ENCODE measurements at places on chromosomes 2 and 18.

- H3K27me3 ChIP-seq: no peaks in the 10 kb centered on the region
- peaks cover 11% of the 10 kb centered on the region for H3K4me1 ChIP-seq
- no peak for DNase-seq
Observed at GRCh38 chr2:1622521-1623200, 121.7 kb downstream of the PXDN start.

DNA sequence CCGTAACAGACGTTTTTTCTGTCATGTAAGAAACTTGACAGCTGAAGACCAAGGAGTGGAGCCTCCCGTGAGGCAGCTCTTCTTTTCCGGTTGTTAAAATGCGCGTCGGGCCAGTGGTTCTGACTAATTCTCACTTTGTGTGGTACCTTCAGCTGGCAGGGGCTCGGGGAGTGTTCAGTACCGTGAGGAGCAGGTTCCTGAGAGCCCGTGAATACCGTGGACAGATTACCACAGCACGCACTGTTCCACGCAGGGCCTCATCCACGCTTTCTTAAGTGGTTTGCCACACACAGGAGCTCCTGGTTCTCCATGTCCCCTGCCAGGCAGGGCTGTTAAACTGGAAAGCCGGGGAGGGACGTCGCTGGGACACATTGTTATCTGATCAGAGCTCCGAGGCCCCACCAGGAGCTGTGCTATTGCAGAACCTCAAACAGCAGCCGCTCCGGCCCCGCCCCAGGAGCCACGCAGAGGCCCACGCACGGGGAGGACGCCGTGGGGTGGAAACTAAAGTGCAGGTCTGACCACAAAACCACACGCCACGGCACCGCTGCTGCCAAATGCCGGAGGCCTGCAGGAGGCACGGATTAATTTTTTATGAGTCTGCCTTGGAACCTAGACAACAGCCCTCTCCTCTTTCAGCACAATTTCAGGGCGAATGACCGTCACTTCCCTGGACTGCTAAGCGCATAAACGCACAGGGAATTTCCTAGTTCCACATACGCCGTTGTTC is 43.3 kb downstream of the NFATC1 start:
- H3K36me3 ChIP-seq: peaks cover 3% of the 10 kb centered on the region
- H3K27me3 ChIP-seq: no peaks in the 10 kb centered on the region

GRCh38 chr2:126976721-126977328 is 78.1 kb downstream of the TEX51 start:
- no peak for DNase-seq
- H3K27me3 ChIP-seq: no peaks in the 10 kb centered on the region
- H3K27ac ChIP-seq: no peak overlapping the region
- no peaks in the 10 kb centered on the region for H3K36me3 ChIP-seq
- H3K4me3 ChIP-seq: no peak overlapping the region

- DNase-seq: no peak
- H3K4me1 ChIP-seq: peaks cover 4% of the 10 kb centered on the region
- no peaks in the 10 kb centered on the region for H3K36me3 ChIP-seq
- no peak overlapping the region for H3K27ac ChIP-seq
Observed at GRCh38 chr2:47307066-47307465, 95.9 kb upstream of the MSH2 start.

GRCh38 chr2:58731488-58731869 is 490.4 kb upstream of the FANCL start:
- H3K27me3 ChIP-seq: no peaks in the 10 kb centered on the region
- DNase-seq: no peak
- H3K27ac ChIP-seq: no peak overlapping the region

DNA sequence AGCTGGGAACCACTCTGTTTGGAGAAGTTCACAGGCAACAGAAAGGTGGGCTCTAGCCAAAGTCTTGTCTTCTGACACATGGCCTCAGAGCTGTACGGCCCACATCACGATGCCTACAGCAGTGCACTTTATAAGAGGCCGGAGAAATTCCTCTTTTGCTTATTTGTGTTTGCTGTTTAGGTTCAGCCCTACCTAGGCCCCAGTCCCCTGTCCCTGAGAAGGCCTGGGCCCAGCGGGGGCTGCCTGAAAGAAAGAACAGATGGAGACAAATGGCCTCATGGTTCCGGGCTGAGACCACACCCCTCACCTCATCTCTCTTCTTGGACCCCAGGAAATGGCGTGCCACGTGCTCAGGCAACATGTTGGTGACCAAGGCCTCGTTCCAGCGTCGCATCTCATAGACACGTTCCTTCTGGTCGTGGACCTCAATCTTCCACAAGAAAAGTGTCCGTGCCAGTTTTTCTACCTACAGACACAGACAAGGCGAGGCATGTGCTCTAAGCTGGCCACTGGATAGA is 30.9 kb downstream of the CENPO start:
- no peak overlapping the region for H3K27ac ChIP-seq
- no peak for DNase-seq

DNA sequence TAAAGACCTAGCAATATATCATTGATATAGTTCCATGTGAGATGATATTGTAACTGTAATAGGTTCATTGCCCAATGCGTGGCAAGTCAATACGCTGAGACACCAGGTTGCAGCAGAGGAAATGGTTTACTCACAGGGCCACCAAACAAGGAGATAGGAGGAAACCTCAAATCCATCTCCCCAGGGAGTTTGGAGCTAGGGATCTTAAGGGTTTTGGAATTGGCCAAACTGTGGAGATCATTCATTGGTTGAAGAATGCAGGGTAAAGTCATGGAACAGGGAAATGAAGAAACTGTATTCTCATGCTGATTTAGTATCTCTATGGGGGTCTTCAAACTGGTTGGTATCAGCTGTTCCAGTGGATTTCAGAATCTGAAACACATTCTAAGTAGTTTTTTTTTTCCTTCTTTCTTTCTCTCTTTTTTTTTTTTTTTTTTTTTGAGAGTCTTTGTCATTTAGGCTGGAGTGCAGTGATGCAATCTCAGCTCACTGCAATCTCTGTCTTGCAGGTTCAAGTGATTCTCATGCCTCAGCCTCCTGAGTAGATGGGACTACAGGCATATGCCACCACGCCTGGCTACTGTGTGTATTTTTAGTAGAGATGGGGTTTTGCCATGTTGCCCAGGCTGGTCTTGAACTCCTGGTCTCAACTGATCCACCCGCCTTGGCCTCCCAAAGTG is 30.7 kb upstream of the PPM1B start:
- no peaks in the 10 kb centered on the region for H3K27me3 ChIP-seq
- H3K4me1 ChIP-seq: peaks cover 7% of the 10 kb centered on the region
- H3K4me3 ChIP-seq: no peak overlapping the region
- no peaks in the 10 kb centered on the region for H3K36me3 ChIP-seq

All from iPS DF 6.9 (cell line).